ENCODE measurements at places on chromosomes 1 and 21.
A peak's percentile ranks its signal among the peaks of the same experiment; 100 is the strongest.

DNA sequence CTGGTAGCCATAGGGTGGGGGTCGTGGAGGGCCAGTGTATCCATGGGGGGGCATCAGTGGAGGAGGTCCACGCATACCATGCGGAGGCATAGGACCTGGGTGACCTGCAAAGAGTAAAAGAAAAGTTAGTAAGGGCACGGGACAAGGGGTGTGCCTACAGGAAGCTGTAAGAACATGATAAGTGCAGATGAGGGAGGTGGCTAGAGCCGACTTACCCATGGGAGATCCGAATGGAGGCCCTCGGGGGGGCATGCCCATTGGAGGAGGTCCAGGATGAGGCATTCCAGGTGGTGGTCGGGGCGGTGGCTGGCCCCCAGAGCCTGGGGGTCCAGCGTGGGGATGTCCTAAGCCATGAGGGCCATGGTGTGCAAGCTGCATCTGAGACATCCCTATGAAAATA is 4.0 kb downstream of the SF3B4 start:
- no peak for DNase-seq

- no peak for DNase-seq
Measured at GRCh38 chr21:36915014-36915695, 51.3 kb downstream of the HLCS start.

DNA sequence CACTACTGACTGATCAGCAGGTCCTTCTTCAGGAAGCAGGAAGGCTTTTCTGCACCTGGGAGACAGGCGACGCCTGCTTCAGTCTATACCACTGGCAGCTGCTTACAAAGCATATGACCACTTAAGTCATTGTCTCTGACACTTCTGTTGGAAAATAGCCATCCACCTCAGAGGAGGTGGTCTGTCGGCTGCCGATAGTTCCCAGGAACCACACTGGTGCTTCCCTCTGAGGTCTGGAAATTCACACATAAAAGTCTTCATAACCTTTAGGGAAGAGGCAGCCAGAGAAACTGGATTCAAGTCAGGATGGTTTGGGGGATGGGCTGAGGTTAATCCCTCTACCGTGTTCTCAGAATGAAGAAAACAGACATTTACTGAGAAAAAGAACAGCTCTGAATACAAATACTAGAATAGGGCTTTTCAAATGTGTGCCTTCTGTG is 15.6 kb upstream of the SRP9 start:
- DNase-seq, result peak; percentile 49

- DNase-seq, result no peak
Measured at GRCh38 chr1:8905582-8906191, 27.2 kb upstream of the ENO1 start.

GRCh38 chr1:204258213-204259115 is 44.7 kb upstream of the GOLT1A start:
- peak; percentile 53 for DNase-seq

DNA sequence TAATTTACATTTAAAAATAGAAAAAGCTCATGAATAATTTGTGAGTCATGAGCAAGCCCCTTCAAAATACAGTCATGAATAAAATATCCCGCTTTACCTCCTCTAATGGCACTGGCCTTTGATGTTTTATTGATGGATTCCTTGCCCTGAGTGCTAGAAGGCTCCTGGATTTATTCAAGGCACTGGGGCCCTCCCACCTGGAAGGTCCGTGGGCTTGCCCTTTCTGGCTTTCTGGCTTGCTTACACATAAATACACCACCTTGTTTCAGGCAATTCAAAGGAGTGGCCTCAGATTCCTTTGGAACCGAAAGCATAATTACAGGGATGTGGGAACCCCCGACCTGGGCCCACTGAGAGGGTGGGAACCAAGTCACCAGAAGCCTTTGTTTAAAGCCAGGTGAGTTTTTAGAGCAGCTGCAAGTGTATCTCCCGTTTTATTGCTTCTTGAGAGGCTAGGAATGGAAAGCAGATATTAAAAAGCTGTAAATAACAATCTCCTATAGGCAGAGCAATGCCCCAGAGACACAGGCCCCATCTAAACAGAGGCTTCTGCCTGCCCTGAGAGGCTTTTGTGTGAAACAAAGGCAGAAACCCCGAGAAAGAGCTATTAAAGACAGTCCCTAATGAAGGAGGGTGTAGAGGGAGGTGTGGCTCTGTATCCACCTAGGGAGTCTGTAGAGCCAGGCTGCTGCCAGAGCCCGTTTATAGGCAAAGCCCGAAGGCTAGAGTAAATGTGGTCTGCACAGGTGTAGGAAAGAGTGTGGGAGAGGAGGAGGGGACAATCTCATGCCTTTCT is 126.4 kb downstream of the FAM78B start:
- peak; percentile 26 for DNase-seq
